Ascending aorta (tissue), 2 donors: ENCODE measurements at places on chromosomes 6 and 20.

GRCh38 chr6:28922821-28923317, 916 bp downstream of the TRIM27 start:
- no peaks in the 10 kb centered on the region for H3K27me3 ChIP-seq
- peaks cover 39% of the 10 kb centered on the region for H3K36me3 ChIP-seq
- peak overlapping the region; percentile 98 for H3K27ac ChIP-seq

- no peak overlapping the region for H3K4me3 ChIP-seq
- peak overlapping the region; percentile 81 for H3K27ac ChIP-seq
- DNase-seq: no peak
- no peaks in the 10 kb centered on the region for H3K27me3 ChIP-seq
- no peaks in the 10 kb centered on the region for H3K36me3 ChIP-seq
These were observed 60.4 kb upstream of the CCN2 start for GRCh38 chr6:132011582-132011981.

GRCh38 chr20:46994341-46994740, 99.7 kb downstream of the EYA2 start:
- DNase-seq: no peak
- no peak overlapping the region for H3K4me3 ChIP-seq
- no peak overlapping the region for H3K27ac ChIP-seq
- H3K36me3 ChIP-seq: no peaks in the 10 kb centered on the region
- H3K4me1 ChIP-seq: no peaks in the 10 kb centered on the region
- H3K27me3 ChIP-seq: no peaks in the 10 kb centered on the region

GRCh38 chr6:44373787-44374186, 13.7 kb upstream of the CDC5L start:
- DNase-seq: no peak
- no peak overlapping the region for H3K27ac ChIP-seq
- H3K4me3 ChIP-seq: no peak overlapping the region
- no peaks in the 10 kb centered on the region for H3K4me1 ChIP-seq
- no peaks in the 10 kb centered on the region for H3K36me3 ChIP-seq

GRCh38 chr20:642398-643174, 10.4 kb downstream of the SRXN1 start:
- H3K4me1 ChIP-seq: peaks cover 3% of the 10 kb centered on the region
- DNase-seq: no peak
- H3K4me3 ChIP-seq: peak overlapping the region; percentile 24
- H3K27me3 ChIP-seq: no peaks in the 10 kb centered on the region
- H3K27ac ChIP-seq: no peak overlapping the region

DNA sequence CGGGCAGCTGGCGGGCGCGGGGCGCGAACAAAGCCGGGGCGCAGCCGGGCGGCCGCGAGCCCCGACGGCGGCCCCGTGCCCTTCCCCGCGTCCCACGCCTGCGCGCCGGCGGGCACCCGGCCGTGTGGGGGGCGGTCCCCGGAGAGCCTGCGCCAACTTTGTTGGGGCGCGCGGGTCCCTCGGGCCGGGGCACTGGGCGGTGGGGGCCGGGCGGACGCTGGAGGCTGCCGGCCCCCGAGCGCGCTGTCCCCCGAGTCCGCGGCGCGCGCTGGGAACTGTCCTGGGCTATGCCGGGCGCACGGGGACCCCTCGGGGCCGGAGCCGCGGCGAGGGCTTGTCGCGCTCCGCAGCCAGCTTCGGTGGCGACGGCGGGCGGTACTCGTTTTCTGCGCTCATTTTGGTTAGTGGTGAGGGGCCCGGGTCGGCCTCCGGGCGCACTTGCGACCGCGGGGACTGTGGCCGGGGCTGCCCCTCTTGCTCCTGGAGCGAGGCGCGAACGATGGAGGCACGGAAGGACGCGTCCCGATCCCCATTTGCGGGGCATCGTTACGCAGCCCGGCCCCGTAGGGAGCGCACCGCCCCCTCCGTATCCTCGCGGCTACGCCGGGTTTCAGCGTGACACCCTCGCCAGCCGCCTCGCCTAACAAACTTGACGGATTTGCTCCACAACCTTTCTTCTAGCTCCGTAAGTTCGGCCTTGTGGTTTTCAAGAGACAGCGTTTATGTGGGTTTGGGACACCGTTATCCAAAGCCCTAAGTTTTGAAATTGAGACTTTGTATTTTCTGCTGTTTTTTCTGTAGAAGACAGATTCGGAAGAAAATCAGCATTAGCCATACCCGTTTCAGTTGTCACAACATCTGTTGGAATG, 622 bp downstream of the SS18L1 start:
- no peaks in the 10 kb centered on the region for H3K27me3 ChIP-seq
- H3K36me3 ChIP-seq: peaks cover 15% of the 10 kb centered on the region
- peak overlapping the region; percentile 92 for H3K27ac ChIP-seq
- peak; percentile 72 for DNase-seq
- peaks cover 31% of the 10 kb centered on the region for H3K4me1 ChIP-seq
- H3K4me3 ChIP-seq: peak overlapping the region; percentile 91

- no peak for DNase-seq
- no peaks in the 10 kb centered on the region for H3K27me3 ChIP-seq
- H3K36me3 ChIP-seq: peaks cover 57% of the 10 kb centered on the region
- H3K27ac ChIP-seq: no peak overlapping the region
These were observed 18.5 kb downstream of the OR2H2 start for GRCh38 chr6:29603456-29603855.

GRCh38 chr6:150068720-150069648, at the start of gene ULBP3:
TSS of gene ULBP3 (minus strand) at chr6:150069121. CDS start at chr6:150069066, 55 bp downstream.
- peak within 1 kb of the TSS; percentile 88 for H3K4me3 ChIP-seq
- no peaks in the 10 kb centered on the region for H3K27me3 ChIP-seq

DNA sequence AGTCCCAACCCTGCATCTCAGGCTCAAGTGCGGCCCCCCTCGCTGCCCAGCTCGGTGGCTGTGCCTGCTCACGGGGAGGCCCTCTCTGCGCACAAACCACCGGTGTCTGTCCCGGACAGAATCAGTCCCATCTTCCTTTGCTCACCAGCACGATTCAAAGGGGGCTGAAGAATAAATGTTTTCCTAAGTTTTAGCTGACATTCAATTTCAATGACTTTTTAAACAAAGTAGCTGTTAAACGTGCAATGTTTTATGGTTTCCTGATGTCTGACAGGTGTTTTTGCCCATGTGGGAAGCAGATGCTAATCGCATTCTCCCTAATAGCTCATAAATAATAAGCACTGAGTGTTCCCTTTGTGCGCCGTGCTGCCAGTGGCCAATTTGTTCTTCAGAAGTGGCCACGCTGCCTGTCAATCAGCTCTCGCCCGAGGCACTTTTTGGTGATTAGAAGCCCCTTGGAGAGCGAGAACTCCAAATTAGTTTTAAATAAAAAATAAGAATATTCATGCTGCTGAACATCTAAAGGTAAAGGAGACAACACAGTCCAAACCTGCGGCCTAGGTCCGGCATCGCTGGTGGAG, 26.3 kb downstream of the BHLHE23 start:
- DNase-seq: no peak
- no peaks in the 10 kb centered on the region for H3K4me1 ChIP-seq
- H3K36me3 ChIP-seq: no peaks in the 10 kb centered on the region
- H3K27me3 ChIP-seq: no peaks in the 10 kb centered on the region

GRCh38 chr6:107822176-107823046, 1.7 kb downstream of the SCML4 start:
- no peaks in the 10 kb centered on the region for H3K27me3 ChIP-seq
- H3K36me3 ChIP-seq: no peaks in the 10 kb centered on the region
- H3K4me1 ChIP-seq: no peaks in the 10 kb centered on the region

DNA sequence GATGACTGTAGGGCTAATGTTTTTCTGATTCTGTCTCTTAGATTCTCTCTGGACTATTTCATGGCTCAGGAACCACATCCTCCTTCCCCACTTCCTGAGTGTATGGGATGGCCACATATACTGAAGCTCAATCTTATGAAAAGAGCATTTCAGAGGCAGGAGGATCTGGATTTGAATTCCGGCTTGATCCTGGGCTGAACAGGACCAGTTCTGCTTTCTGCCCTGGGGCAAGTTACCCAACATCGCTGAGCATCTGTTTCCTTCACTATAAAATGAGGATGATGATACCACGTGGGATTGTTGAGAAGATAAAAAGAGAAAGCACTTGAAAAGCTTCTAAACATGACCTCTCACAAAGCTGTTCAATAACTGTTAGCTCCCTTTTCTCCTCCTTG, 168.4 kb upstream of the TNFAIP3 start:
- no peak for DNase-seq
- H3K4me3 ChIP-seq: no peak overlapping the region
- H3K4me1 ChIP-seq: no peaks in the 10 kb centered on the region

GRCh38 chr20:48623176-48623905, 204.5 kb downstream of the PREX1 start:
- H3K27me3 ChIP-seq: no peaks in the 10 kb centered on the region
- peaks cover 51% of the 10 kb centered on the region for H3K36me3 ChIP-seq
- peaks cover 5% of the 10 kb centered on the region for H3K4me1 ChIP-seq

DNA sequence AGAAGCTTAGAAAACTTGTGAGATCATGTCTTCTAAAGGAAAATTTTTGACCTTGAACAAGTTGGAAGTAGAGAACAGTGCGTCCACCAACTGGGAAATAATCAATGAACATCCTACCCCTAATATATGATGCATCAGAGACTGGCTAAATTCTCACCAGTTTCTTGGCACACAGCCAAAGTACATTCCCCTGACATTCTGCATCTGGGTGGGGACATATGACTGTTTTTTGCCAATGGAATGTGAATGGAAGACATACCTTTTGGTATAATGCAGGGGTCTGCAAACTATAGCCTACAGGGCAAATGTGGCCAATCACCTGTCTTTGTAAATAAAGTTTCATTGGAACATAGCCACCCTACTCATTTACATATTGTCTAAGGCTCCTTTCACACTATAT, 84.7 kb downstream of the HAO1 start:
- no peak overlapping the region for H3K4me3 ChIP-seq
- DNase-seq: no peak
- H3K27ac ChIP-seq: no peak overlapping the region

DNA sequence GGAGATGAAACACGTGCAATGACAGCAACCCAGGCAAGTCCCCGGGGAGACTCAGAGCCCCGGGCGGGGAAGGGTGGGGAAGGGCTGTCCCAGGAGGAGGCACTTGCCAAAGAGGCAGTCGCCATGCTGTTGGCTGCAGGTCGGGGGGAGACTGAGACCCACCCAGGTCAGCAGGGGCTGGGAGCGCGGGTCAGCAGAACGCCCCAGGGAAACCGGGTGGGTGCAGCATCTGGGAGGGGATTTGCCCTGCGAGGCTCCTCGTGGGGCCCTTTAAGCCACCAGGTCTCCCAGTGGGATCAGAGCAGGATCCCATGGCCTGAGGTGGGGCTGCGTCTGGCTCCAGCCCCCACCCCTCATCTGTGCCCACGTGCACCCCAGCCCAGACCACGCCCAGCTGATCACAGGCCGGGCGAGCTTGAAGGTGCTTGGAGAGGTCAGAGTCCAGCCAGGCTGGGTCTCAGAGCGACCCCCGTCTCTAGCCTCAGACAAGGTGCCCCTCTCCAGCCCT, 65.5 kb downstream of the YTHDF1 start:
- H3K27me3 ChIP-seq: no peaks in the 10 kb centered on the region
- H3K36me3 ChIP-seq: no peaks in the 10 kb centered on the region
- no peak overlapping the region for H3K4me3 ChIP-seq

DNA sequence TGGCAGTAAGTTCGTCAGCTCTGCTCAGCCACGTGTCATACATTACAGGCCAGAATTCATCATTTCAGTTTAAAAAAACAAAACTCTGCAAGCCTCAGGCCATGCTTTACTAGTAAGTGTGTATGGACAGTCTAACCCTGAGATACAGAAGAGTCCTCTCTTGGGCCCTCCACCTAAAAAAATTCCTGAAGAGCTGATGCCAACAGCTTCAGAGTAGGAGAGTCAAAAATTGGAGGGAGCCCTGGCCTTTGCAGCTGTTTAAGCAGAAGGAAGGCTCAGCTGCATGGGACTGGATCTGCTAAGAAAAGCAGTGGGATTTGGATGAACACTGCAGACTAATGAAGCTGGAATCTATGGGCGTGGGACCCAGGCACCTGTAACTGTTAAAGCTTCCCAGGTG, 47.2 kb upstream of the FAM8A1 start:
- no peak for DNase-seq
- peaks cover 28% of the 10 kb centered on the region for H3K36me3 ChIP-seq
- no peak overlapping the region for H3K4me3 ChIP-seq
- H3K27me3 ChIP-seq: no peaks in the 10 kb centered on the region
- H3K27ac ChIP-seq: no peak overlapping the region
- no peaks in the 10 kb centered on the region for H3K4me1 ChIP-seq

- no peaks in the 10 kb centered on the region for H3K4me1 ChIP-seq
- H3K4me3 ChIP-seq: no peak overlapping the region
- H3K36me3 ChIP-seq: no peaks in the 10 kb centered on the region
- no peak for DNase-seq
- no peaks in the 10 kb centered on the region for H3K27me3 ChIP-seq
These were observed 35.6 kb upstream of the THBS2 start for GRCh38 chr6:169289257-169289618.

- H3K27me3 ChIP-seq: no peaks in the 10 kb centered on the region
- DNase-seq: no peak
- no peaks in the 10 kb centered on the region for H3K4me1 ChIP-seq
- H3K27ac ChIP-seq: no peak overlapping the region
These were observed 100.1 kb upstream of the SUPT3H start for GRCh38 chr6:45477790-45478189.

DNA sequence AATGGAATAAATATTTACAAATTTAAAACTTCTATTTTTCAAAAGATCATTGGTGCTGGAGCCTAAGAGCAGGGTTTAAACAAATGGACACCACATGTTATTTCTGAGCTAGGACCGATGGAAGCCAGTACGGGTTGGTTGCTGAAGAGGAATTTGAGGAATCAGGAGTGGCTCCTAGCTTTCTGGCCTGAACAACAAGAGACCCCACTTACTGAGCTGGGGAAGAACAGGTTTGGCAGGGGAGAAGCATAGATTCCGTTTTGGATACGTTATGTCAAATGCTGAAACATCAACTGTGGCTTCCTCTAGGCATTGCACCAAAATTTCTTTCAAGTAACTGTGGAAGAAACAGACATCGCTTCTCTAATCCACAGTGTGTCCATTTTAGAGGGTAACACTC, 6.7 kb downstream of the WDR27 start:
- H3K4me3 ChIP-seq: no peak overlapping the region
- DNase-seq: no peak
- H3K4me1 ChIP-seq: no peaks in the 10 kb centered on the region
- H3K27me3 ChIP-seq: no peaks in the 10 kb centered on the region
- no peak overlapping the region for H3K27ac ChIP-seq
- no peaks in the 10 kb centered on the region for H3K36me3 ChIP-seq

GRCh38 chr20:29443819-29444218, 1813.6 kb upstream of the DEFB115 start:
- H3K27me3 ChIP-seq: no peaks in the 10 kb centered on the region
- H3K4me3 ChIP-seq: no peak overlapping the region
- DNase-seq: no peak
- no peaks in the 10 kb centered on the region for H3K36me3 ChIP-seq
- no peak overlapping the region for H3K27ac ChIP-seq
- H3K4me1 ChIP-seq: no peaks in the 10 kb centered on the region

DNA sequence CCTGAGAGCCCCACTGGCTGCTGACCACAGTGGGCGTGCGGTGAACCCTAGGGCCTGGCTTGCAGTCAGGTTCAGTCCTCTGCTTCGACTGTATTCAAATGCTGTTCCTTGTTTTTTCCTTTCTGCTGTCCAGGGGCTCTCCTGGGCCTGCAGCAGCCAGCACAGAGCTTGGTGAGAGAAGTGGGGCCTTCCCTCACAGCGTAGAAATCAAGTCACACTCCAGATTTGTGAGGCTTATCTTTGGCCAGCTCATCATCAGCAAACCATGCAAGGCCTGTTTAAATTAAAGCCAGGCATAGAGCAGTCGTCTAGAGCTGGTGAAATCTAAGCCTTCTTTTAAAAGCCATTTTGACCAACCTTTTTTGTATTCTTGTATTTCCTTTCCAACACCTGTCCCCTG, 8.4 kb downstream of the FAM120B start:
- H3K36me3 ChIP-seq: peaks cover 18% of the 10 kb centered on the region
- H3K27me3 ChIP-seq: no peaks in the 10 kb centered on the region
- no peak overlapping the region for H3K4me3 ChIP-seq

GRCh38 chr20:59618131-59618530, 13.8 kb downstream of the PHACTR3 start:
- no peaks in the 10 kb centered on the region for H3K27me3 ChIP-seq
- no peak overlapping the region for H3K4me3 ChIP-seq
- H3K36me3 ChIP-seq: no peaks in the 10 kb centered on the region
- no peaks in the 10 kb centered on the region for H3K4me1 ChIP-seq
- DNase-seq: no peak
- no peak overlapping the region for H3K27ac ChIP-seq
